ENCODE measurements at places on chromosomes 7 and 10. TPM values are rescaled to one million over a fixed set of nuclear protein-coding genes. Genes with fewer than 3 reads are reported as not detected.

DNA sequence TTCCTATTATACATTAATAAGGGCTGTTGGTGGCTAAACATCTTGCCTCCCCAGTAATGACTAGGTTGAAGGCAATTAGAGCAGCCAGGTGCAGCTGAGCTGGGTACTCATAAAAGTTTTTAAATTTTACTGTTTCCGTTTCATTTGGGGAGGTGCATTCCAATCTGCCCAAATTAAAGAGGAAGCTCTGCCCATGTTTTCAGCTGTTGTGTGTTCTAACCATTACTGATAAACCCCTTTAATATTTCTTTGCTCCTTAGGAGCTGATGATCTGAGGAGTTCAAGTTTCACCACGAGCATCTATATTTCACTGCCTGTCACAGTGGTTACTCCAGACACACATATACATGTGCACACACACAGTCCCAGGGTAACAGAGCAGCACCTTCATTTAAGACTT is 94.4 kb downstream of the JAZF1 start:
- no peaks in the 10 kb centered on the region for H3K36me3 ChIP-seq
- H3K27me3 ChIP-seq = no peaks in the 10 kb centered on the region
- no peak overlapping the region for H3K4me3 ChIP-seq
- H3K4me1 ChIP-seq = peaks cover 44% of the 10 kb centered on the region
- no peak overlapping the region for H3K27ac ChIP-seq

- H3K4me1 ChIP-seq = no peaks in the 10 kb centered on the region
- H3K27me3 ChIP-seq = no peaks in the 10 kb centered on the region
- H3K36me3 ChIP-seq = no peaks in the 10 kb centered on the region
- DNase-seq = no peak
- H3K4me3 ChIP-seq = no peak overlapping the region
Observed at GRCh38 chr10:12509794-12510100, 160.4 kb downstream of the CAMK1D start.

GRCh38 chr7:87702326-87702725 is 74.1 kb downstream of the RUNDC3B start:
- no peaks in the 10 kb centered on the region for H3K4me1 ChIP-seq
- H3K27ac ChIP-seq = no peak overlapping the region
- no peak for DNase-seq
- no peaks in the 10 kb centered on the region for H3K36me3 ChIP-seq
- no peak overlapping the region for H3K4me3 ChIP-seq

- DNase-seq = no peak
- no peaks in the 10 kb centered on the region for H3K27me3 ChIP-seq
- no peaks in the 10 kb centered on the region for H3K4me1 ChIP-seq
Observed at GRCh38 chr7:111869280-111869679, 307.0 kb upstream of the IMMP2L start.

- H3K4me1 ChIP-seq = no peaks in the 10 kb centered on the region
- H3K4me3 ChIP-seq = no peak overlapping the region
- H3K27me3 ChIP-seq = no peaks in the 10 kb centered on the region
- no peak overlapping the region for H3K27ac ChIP-seq
- DNase-seq = no peak
Observed at GRCh38 chr10:58806970-58807628, 294.4 kb downstream of the BICC1 start.

FXYD4 gene
- not detected for total RNA-seq

OPN1SW gene
- total RNA-seq = not detected

CALHM1 gene
- not detected for total RNA-seq
